ENCODE measurements at places on chromosomes 2 and 18. TPM values are rescaled to one million over a fixed set of nuclear protein-coding genes. Genes with fewer than 3 reads are reported as not detected.

The CASP8 gene
- total RNA-seq: 26.4 TPM

GRCh38 chr2:65403529-65403915 is 28.9 kb downstream of the SPRED2 start:
- DNase-seq: no peak

GRCh38 chr2:25537526-25537925 is 135.9 kb downstream of the DTNB start:
- DNase-seq: no peak

GRCh38 chr2:212381428-212382102 is 157.0 kb downstream of the ERBB4 start:
- no peak for DNase-seq

- DNase-seq: no peak
Observed at GRCh38 chr2:217951091-217951490, 51.7 kb downstream of the TNS1 start.

DNA sequence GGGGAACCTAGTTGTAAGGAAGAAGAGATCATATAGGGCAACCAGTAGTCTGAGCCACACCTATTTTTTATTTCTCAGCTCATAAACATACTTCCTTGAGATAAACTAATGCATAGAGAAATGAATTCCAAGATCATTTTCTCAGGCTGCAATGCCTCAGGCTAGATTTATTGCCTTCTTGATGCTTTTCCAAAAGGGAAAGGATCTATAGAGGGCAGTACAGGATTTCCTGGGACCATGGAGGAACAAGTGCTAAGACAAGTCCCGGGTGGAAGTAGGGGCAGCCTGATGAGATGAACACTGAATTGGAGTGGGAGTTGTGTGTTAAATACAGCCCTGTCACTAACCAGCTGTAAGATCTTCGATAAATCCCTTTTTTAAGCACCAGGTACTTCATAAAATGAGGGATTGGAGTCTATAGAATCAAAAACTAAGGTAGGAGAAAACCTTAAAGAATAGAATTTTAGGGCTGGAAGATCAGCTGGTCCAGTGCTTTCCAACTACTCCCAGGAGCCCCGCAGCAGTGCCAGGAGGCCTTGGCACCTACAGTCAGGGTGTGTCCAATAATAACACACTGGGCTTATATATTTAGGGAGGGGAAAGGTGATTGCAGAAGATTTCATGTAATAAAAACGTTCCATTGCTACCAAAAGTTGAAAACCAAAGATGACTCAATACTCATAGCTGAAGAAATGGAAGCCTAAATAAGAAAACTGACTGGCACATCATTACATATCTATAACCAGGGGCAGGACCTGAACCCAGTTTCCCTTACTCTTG is 58.1 kb downstream of the SERTAD2 start:
- no peak for DNase-seq
